CD4-positive, alpha-beta T cell treated with Interleukin-15 for 1 hour (primary cell): ENCODE measurements at places on chromosomes 4 and X.

- no peak for DNase-seq
Observed at GRCh38 chr4:24511371-24512063, 72.8 kb downstream of the DHX15 start.

DNA sequence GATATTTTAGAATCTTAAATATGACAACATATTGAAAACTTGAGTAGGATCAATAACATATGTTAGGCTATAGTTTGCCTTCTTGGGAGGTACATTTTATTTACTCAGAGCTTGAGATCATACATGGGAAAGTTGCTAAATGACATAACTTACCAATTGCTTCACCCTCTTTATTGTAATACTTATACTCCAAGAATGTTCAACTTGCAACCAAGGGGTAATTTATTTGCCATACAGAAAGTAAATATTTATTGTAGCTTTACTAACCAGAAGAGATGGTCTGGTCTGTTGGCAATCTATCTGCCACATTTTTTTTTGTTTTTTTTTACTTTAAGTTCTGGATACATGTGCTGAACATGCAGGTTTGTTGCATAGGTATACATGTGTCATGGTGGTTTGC lies 426.6 kb downstream of the ARHGAP24 start:
- DNase-seq, result no peak

- DNase-seq, result no peak
Observed at GRCh38 chr4:146398404-146398803, 123.3 kb downstream of the SLC10A7 start.

DNA sequence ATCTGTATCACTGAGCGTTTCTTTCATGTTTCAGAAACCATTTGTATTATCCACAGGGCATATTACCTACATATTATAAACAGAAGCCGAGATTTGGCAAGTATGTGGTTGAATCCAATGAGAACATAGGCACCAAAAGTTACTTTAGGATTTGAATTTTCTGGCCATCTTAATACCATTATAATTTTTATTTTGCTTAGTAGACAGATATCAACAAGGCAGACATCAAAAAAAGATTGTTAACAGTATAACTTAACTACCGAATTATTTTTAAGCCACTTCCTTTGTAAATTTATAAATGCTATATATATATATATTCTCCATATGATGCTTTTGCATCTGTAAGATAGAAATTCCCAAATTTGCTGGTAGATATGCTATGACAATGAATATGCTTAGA lies 2.2 kb downstream of the GUCY1B1 start:
- DNase-seq, result no peak

DNA sequence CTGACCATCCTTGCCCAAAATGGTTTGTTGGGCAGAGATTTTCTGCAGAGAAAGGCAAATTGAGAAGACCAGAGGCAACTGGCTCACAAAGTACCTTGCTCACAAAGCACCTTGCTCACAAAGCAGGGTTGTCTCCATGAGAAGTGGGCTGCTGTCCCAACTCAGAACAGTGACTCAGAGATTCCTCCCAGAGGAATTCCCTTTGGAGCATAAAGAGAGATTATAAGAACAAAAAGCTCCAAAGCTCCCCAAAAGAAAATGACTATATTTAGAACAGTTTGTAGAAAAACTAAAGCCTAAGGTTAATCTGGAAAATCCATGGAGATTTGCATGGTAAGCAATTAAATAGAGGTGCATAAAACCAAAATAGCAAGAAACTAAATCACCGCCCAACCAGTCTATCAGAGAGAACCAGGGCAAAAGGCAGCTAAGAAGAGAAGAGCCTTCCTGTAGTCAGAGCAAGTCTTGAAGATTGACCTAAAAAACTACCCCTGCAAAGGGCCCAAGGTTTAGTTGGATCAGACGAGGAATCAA lies 731.4 kb downstream of the FAT4 start:
- DNase-seq, result no peak

DNA sequence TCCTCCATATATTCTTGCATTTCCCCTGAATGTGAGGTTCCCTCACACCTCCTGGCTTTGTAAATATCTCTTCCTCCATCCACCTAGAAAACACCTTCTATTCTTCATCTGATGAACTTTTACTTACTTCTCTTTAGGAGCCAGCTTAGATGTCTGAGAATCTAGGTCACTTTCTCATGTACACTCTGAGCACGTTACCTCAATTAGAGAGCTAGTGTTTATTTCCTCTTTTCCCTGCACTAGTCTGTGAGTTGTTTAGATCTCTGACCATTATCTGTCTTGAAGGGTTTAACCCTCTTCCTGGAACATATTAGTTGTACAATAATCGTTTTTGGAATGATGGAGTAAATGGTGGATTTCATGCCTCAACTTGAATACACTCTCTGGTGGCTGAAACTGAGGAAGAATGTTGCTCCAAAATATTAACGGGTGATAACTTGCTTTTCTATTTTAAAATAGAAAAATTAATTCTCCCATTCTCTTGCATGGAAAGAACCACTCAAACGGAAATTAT lies 8.5 kb upstream of the NEIL3 start:
- no peak for DNase-seq

- no peak for DNase-seq
Observed at GRCh38 chrX:69556060-69557011, 52.2 kb downstream of the NALF2 start.

DNA sequence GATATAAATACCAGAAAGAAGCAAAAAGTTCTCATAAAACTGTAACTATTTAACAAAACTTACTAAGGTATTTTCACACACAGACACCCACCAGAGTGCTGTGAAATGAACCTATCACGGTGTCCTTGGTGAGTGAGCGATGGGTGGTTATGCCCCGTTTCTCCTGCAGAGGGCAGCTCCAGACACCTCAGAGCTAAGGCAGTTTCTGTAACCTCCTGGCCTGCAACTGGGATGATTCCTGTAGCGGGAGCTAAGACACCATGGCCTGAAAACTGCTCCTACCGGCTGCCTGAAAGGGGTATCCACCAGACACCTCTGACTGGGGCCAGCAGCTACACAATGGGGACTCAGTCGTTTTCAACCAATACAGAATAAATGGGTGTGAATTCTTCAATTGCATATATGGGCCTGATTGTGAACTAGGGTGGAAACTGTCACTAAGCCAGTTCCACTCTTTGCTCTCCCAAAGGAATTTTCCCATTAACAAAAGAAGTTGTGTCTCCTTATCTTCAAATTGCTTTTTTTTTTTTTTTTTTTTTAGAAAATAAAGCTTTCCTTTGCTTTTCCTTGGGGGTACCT lies 2375.8 kb upstream of the TENM3 start:
- peak; percentile 18 for DNase-seq

DNA sequence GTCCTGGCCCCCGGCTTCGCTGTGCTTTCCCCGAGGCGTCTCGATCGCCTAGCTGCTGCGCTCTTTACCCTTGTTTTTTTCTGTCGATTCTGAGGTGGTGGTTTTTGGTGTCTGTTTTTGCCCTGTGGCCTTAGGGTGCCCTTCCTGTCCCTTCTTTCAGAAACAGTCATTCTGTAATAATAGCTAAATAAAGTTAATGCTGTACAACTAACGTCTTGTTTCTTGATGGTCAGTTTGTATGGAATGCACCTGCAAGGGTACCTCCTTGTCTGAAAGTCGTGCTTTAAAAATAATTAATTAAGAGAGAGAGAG lies 686 bp downstream of the FIP1L1 start:
- DNase-seq, result no peak

GRCh38 chr4:88809576-88810219 lies 112.1 kb upstream of the NAP1L5 start:
- no peak for DNase-seq

DNA sequence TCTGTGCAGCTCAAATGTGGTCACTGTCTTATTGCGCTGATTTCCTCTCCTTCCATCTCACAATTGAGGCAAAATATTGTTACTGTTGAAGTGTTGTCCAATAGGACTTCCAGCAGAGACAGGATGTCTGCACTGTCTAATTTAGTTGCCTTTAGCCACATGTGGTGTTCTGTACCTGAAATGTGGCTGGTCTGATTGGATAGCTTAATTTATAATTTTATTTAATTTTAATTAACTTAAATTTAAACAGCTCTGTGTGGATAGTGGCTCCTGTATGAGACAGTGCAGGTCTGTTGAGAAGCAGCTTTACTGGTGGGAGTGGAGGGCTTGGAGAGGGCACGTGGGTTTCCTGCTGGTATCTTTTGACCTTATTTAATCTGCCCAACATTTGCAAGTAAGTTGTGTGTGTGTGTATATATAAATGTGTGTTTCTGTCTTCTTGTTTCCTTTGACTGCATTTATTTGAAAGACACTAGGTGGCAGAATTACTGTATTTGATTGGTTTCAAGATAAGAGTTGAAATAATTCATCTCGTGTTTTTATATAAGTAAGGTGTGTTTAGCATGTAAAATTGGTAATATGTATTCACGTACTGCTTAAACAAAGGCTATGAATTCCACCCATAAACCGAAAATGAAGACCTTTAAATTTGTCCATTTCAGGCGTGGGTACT lies 55.3 kb upstream of the MSANTD1 start:
- no peak for DNase-seq

- no peak for DNase-seq
Observed at GRCh38 chr4:158254292-158254691, 44.0 kb downstream of the TMEM144 start.

DNA sequence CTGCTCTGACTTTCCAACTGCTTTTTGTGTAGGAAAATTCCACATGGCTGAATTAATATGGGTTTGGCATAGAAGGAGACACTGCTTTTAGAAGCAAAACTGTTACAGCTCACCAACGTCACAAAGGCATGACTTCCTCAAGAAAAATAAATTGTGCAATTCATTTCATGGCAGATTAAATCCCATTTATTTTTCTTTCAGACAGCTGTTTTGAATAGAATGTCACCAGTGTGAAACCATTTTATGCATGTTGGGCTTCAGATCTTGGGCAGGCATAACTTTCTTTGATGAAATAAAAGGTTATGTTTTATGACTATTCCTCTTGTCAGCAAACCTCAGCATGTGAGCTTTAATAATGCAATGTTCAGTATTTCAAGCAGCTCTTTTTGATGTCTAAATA lies 542.8 kb downstream of the GALNTL6 start:
- no peak for DNase-seq

DNA sequence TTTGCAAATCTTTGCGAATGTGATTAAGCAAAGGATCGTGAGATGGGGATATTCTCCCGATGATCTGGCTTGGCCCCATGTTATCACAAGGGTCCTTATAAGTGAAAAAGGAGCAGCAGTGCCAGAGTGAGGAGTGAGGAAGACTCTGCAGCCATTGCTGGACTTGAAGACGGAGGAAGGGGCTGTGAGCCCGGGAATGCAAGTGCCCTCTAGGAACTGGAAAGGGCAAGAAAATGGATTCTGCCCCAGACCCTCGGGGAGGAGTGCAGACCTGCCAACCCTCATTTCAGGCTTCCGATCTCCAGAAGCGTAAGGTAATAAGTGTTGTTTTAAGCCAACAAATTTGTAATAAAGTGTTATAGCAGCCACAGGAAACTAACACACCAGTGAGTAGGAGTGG lies 76.3 kb downstream of the EVC start:
- DNase-seq, result no peak

DNA sequence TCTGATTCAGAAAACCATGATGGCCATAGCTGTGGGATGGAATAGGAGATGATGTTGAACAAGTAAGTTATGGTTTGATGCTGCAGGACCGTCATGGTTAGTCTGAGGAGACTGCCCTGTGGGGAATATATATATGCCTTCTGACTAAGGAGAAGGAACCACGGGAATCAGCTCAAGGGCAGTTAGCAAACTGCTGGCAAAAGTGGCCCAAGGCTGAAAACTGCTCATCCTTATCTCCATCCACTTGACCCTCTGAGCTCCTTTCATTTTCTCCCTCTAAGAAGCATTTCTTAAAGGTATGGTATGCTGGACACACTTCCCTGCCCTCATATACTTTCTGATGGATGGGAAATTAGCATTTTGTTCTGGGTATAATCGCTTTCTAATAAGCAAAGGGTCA lies 161.9 kb downstream of the ENOX2 start:
- DNase-seq, result no peak

DNA sequence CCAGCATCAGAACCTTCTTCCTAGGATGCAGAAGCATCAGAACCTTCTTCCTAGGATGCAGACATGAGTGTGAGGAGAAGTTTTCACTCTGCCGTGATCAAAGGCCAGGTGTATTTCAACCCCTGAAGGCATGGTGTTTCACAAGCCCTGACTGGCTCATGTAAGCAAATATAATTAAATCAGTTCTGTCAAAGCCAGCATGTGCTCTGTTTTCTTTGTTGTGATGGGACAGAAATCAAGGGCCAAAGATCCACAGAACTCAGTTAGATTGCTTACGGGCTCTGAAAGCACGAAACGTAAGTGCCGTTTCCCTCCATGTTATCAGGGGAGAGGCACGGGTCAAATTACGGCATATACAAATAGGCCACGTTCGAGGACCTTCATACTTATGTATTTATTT lies 32.0 kb upstream of the CLDN24 start:
- no peak for DNase-seq

- DNase-seq, result no peak
Observed at GRCh38 chr4:53841711-53842110, 222.7 kb downstream of the CHIC2 start.

DNA sequence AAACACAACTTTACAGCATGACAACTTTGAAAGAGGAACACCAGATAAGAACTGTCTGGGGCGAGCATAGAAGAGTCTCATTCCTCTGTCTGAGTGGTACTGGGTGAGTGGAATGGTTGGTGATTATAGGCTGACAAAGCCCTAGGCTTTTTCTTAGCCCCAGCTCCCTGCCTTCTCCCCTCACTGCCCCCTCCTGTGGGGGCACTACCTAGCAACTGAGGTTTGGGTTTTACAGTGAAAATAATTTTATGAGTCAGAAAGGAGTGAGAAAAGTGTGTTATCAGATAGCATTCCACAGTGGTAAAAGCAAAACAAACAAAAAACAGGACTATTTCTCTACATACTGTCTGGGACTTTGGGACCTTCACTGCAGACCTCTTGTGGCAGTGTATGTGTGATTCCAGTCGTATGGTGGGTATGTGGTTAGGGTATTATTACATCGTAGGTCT lies 10.5 kb upstream of the TMEM165 start:
- DNase-seq, result no peak

GRCh38 chrX:13794417-13794816 lies 22.5 kb downstream of the GPM6B start:
- no peak for DNase-seq

GRCh38 chr4:138329506-138330070 lies 87.4 kb upstream of the SLC7A11 start:
- DNase-seq, result no peak

- DNase-seq, result no peak
Observed at GRCh38 chrX:151713849-151714248, 2.0 kb upstream of the FATE1 start.
